ENCODE measurements at places on chromosomes 12 and 14.

DNA sequence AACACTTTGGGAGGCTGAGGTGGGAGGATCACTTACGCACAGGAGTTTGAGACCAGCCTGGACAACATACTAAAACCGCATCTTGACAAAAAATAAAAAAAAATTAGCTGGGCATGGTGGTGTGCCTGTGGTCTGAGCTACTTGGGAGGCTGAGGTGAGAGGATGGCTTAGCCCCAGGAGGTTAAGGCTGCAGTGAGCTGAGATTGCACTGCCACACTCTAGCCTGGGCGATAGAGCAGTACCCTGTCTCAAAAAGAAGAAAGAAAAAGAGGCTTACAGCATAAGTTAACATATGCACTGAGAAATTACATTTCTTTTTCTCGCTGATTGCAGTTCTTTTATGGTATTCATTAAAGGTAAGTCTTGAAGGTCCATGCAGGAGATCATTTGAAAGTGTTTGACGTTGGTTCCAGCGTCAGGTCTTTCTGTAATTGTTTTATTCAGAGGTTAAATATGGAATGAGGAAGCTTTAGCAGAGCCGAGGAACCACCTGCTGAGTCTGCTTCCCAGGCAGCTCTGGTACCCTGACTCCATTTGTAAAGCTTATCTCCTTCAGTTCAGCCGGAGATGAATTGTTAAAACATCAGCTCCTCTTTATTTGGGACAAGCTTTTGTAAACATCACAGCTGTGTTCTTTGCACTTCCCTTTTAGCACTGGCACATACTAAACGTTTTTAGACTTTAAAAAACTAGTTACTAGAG is 18.5 kb downstream of the SFSWAP start:
- H3K27ac ChIP-seq: no peak overlapping the region
- H3K27me3 ChIP-seq: no peaks in the 10 kb centered on the region
- no peaks in the 10 kb centered on the region for H3K36me3 ChIP-seq
- DNase-seq: no peak

GRCh38 chr14:102499401-102500157 is 10.0 kb downstream of the ANKRD9 start:
- H3K36me3 ChIP-seq: no peaks in the 10 kb centered on the region
- no peak overlapping the region for H3K4me3 ChIP-seq
- H3K27me3 ChIP-seq: no peaks in the 10 kb centered on the region
- H3K27ac ChIP-seq: no peak overlapping the region

DNA sequence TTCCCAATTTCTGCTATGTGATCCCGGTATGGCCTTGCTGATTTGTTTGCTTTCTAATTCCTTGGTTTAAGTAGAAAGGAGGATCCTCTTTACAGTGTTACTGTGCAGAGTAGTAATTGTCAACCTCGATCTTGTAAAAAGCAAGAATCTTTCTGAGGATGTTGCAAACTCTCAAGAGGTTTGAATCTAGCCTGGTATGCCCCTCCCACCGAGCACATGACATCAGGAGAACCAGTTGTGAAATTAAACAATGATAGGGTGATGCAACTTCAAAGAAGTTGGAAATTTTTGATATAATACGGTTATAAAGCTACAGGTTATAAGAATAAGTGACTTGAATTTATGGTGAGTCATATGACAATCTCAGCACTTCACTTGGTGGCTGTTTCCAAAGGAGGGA is 35.0 kb upstream of the FUT8 start:
- H3K4me1 ChIP-seq: peaks cover 5% of the 10 kb centered on the region
- no peaks in the 10 kb centered on the region for H3K27me3 ChIP-seq
- no peak overlapping the region for H3K4me3 ChIP-seq
- peaks cover 21% of the 10 kb centered on the region for H3K36me3 ChIP-seq

DNA sequence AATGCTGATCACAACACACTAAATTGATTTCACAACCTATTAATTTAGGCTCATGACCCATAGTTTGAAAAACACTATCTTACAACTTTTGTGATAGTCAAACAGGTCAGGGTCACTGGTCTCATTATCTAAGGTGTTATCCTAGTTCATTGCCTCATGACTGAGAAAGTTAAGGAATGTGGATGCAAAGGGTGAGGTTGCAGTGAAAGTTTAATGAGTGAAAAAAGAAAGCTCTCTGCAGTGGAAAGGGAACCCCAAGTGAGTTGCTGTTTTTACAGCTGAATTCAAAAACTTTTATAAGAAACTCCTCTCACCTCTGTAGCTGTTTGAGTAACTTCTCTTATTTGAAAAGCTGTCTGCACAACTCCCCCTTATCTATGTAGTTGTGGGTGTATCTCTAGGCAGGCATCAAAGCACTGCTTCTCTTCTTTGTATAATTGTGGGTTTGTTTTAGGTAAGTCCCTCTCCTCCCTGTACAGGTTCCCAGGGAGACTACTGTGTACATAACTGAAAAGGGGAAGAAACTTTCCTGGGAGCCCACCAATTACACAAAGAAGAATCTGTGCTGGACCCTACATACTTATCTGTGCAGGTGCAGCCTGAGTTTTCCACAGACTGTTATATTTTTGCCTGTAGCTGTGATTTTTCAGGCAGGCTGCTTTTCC is 18.9 kb downstream of the DNAL1 start:
- H3K4me1 ChIP-seq: peaks cover 1% of the 10 kb centered on the region
- no peak overlapping the region for H3K27ac ChIP-seq
- H3K36me3 ChIP-seq: peaks cover 8% of the 10 kb centered on the region
- H3K27me3 ChIP-seq: no peaks in the 10 kb centered on the region

DNA sequence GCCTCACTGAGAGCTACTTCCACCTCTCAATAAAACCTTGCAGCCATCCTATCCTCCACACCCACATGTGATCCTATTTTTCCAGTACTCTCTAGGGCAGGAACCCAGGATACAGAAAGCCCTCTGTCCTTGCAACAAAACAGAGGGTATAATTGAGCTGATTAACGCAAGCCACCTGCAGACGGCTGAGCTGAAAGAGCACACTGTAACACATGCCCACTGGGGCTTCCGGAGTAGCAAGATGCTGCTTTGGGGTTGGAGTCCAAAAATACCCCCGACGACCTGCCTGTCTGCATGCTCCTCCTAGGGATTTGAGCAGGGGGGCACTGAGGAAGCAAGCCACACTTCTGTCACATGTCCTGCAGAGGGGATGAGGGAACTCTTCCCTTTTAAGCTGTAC is 401.1 kb upstream of the FOXG1 start:
- H3K4me1 ChIP-seq: no peaks in the 10 kb centered on the region
- DNase-seq: no peak
- no peak overlapping the region for H3K27ac ChIP-seq
- H3K27me3 ChIP-seq: no peaks in the 10 kb centered on the region
- H3K4me3 ChIP-seq: no peak overlapping the region
- peaks cover 7% of the 10 kb centered on the region for H3K36me3 ChIP-seq
